Naive thymus-derived CD4-positive, alpha-beta T cell (primary cell): ENCODE measurements at places on chromosomes 7 and 10. TPM values are rescaled to one million over a fixed set of nuclear protein-coding genes. Genes with fewer than 3 reads are reported as not detected.
A peak's percentile ranks its signal among the peaks of the same experiment; 100 is the strongest.

DNA sequence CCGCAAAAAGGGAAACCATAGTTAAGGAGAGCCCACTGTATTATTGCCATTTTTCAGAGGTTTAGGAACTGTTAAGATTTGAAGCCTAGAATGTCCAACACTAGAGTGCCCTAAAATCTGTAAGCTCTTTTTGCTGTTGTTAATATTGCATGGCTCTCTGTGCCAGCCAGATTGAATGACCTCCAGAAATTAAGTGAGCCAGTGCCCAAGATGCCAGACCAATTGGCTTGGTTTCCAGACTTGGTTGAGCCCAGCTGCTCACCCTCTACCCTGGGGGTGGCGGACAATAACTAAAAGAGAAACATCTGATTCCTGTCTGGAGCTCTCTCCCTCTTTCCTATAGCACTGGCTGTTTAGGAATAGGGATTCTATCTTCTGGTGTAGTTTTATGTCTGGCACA, 340.1 kb downstream of the PHF14 start:
- H3K4me1 ChIP-seq: no peaks in the 10 kb centered on the region
- no peaks in the 10 kb centered on the region for H3K27me3 ChIP-seq
- H3K36me3 ChIP-seq: no peaks in the 10 kb centered on the region
- no peak overlapping the region for H3K4me3 ChIP-seq
- DNase-seq: no peak

RASSF4 gene
- total RNA-seq: 3.0 TPM

- DNase-seq: no peak
- H3K4me3 ChIP-seq: no peak overlapping the region
- H3K4me1 ChIP-seq: no peaks in the 10 kb centered on the region
- no peaks in the 10 kb centered on the region for H3K27me3 ChIP-seq
- no peak overlapping the region for H3K27ac ChIP-seq
- H3K36me3 ChIP-seq: no peaks in the 10 kb centered on the region
Observed at GRCh38 chr7:115844857-115845256, 185.7 kb downstream of the TFEC start.

SCRN1 gene
- 1.7 and 2.3 TPM in 2 replicates for total RNA-seq

- H3K36me3 ChIP-seq: no peaks in the 10 kb centered on the region
- no peak overlapping the region for H3K4me3 ChIP-seq
- no peak overlapping the region for H3K27ac ChIP-seq
- no peak for DNase-seq
- H3K4me1 ChIP-seq: no peaks in the 10 kb centered on the region
- H3K27me3 ChIP-seq: no peaks in the 10 kb centered on the region
Observed at GRCh38 chr7:135095450-135095849, 52.4 kb upstream of the TMEM140 start.

BMPER gene
- 0.44 TPM for total RNA-seq

GRCh38 chr10:99430116-99430450, 341 bp downstream of the GOT1 start:
- no peaks in the 10 kb centered on the region for H3K27me3 ChIP-seq
- H3K36me3 ChIP-seq: no peaks in the 10 kb centered on the region
- DNase-seq: no peak
- peak overlapping the region; percentile 81 for H3K4me3 ChIP-seq
- H3K27ac ChIP-seq: peak overlapping the region; percentile 76
- H3K4me1 ChIP-seq: peaks cover 9% of the 10 kb centered on the region

GRCh38 chr10:133159950-133160825, at the start of gene KNDC1:
TSS of gene KNDC1 (plus strand) at chr10:133160219. CDS start at chr10:133160468, 249 bp downstream.
- no peaks in the 10 kb centered on the region for H3K36me3 ChIP-seq
- H3K4me1 ChIP-seq: peaks cover 8% of the 10 kb centered on the region
- H3K4me3 ChIP-seq: no peak within 1 kb of the TSS
- no peak for DNase-seq
- no peak within 1 kb of the TSS for H3K27ac ChIP-seq

DNA sequence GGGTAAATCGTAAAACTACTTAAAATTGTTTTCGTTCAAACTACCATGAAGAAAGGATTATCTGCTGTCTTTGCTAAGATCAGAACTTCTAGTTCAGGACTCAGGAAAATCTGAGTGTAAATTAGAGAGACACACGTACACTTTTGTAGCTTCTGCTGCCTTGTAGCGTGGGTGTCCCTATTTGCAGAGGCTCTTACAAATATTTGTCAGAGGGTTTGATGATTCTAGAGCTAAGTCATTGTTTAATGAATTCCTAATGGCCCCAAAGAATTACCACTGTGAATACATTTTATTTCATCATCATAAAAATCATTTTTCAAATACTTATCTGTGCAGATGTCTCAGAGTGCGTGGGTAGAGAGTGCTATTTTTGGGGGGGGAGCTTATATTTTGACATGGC, 314.9 kb downstream of the LRMDA start:
- no peak overlapping the region for H3K27ac ChIP-seq
- no peak overlapping the region for H3K4me3 ChIP-seq
- no peaks in the 10 kb centered on the region for H3K36me3 ChIP-seq
- DNase-seq: no peak
- H3K27me3 ChIP-seq: no peaks in the 10 kb centered on the region

DNA sequence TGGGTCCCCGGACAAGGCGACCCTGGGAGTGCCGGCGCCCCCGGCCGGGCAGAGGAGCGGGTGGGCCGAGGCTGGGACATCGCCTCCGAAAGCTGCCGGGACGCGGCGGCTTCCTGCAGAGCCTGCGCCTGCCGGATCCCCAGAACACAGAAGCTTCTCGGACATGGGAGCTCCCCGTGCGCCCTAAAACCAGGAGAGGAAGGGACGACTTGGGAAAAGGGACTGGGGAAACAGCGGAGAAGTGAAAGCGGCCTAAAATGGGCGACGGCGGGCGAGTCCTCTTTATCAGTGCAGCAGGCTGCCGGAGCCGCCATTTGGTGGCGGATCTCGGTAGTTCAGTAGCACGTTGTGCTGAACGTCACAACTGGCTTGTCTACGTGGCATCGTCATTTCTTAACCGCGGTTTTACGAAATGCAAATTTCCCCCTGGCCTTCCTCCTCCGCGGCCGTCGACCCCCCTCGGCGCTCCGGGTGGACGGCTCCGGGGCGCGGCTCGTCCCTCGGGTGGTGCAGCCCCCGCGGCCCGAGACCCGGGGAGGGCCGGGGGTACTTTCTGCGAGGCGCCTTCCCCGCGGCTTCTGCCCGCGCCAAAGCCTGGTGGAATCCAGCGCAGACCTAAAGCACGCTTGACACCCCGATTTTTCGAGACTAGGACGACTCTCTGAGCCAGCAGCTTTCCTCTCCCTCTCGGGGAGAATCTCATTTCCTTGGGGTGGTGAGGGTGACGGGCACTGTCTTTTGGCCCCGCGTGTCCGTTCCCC, 9.9 kb upstream of the SPAG6 start:
- H3K27me3 ChIP-seq: peaks cover 47% of the 10 kb centered on the region
- peak overlapping the region; percentile 63 for H3K27ac ChIP-seq
- peaks cover 38% of the 10 kb centered on the region for H3K4me1 ChIP-seq
- H3K36me3 ChIP-seq: no peaks in the 10 kb centered on the region

NKX2-3 gene
- not detected in 2 replicates for total RNA-seq

DNA sequence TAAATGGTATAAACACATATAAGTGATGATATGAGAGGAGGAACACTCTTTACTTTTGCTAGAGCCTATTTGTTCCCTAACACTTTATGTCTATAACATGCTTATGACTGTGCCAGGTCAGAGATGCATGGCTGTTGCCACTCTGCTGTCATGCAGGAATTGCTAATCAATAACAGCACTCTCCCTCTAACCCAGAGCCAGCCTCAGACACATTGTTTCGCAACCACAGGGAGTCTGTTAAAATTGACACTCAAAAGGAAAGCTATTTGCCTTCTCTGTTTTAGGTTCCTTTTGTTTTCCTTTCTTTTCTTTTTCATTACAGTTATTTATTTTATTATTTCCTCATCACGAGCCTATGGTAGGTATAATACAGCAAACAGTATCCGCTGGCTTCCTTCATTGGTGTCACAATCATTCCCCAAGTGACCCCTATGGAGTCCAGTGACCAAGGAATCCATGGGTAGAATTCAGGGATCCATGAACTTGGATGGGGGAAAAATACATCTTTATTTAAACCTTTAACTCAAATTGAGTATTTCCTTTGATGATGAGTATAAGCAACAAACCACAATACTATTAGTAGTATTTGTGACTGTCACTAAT, 6.8 kb downstream of the PON2 start:
- H3K27me3 ChIP-seq: no peaks in the 10 kb centered on the region
- H3K4me1 ChIP-seq: no peaks in the 10 kb centered on the region
- no peaks in the 10 kb centered on the region for H3K36me3 ChIP-seq
- no peak overlapping the region for H3K4me3 ChIP-seq

GRCh38 chr7:23968791-23969190, 258.8 kb downstream of the STK31 start:
- H3K27ac ChIP-seq: no peak overlapping the region
- H3K27me3 ChIP-seq: no peaks in the 10 kb centered on the region
- H3K4me3 ChIP-seq: no peak overlapping the region
- H3K4me1 ChIP-seq: no peaks in the 10 kb centered on the region
- DNase-seq: no peak

GNGT1 gene
- not detected for total RNA-seq

- H3K36me3 ChIP-seq: no peaks in the 10 kb centered on the region
- H3K27me3 ChIP-seq: no peaks in the 10 kb centered on the region
- H3K4me1 ChIP-seq: no peaks in the 10 kb centered on the region
- no peak overlapping the region for H3K27ac ChIP-seq
Observed at GRCh38 chr7:2566890-2567678, 8.3 kb downstream of the IQCE start.

- H3K27ac ChIP-seq: no peak overlapping the region
- H3K4me3 ChIP-seq: no peak overlapping the region
- H3K4me1 ChIP-seq: no peaks in the 10 kb centered on the region
- DNase-seq: no peak
- no peaks in the 10 kb centered on the region for H3K36me3 ChIP-seq
- peaks cover 4% of the 10 kb centered on the region for H3K27me3 ChIP-seq
Observed at GRCh38 chr7:101179117-101179516, 976 bp downstream of the NAT16 start.

C10orf67 gene
- total RNA-seq: not detected

TRPV6 gene
- total RNA-seq: not detected

- no peak for DNase-seq
- no peaks in the 10 kb centered on the region for H3K27me3 ChIP-seq
- H3K27ac ChIP-seq: no peak overlapping the region
- H3K4me1 ChIP-seq: peaks cover 18% of the 10 kb centered on the region
- H3K36me3 ChIP-seq: no peaks in the 10 kb centered on the region
Observed at GRCh38 chr10:113047151-113047550, 97.1 kb downstream of the TCF7L2 start.

- H3K4me3 ChIP-seq: no peak overlapping the region
- H3K27me3 ChIP-seq: no peaks in the 10 kb centered on the region
- DNase-seq: no peak
- no peaks in the 10 kb centered on the region for H3K36me3 ChIP-seq
- H3K4me1 ChIP-seq: peaks cover 28% of the 10 kb centered on the region
Observed at GRCh38 chr7:55550010-55550663, 22.2 kb downstream of the VOPP1 start.

- H3K4me3 ChIP-seq: no peak overlapping the region
- no peaks in the 10 kb centered on the region for H3K4me1 ChIP-seq
- no peaks in the 10 kb centered on the region for H3K36me3 ChIP-seq
Observed at GRCh38 chr7:114519240-114519639, 104.6 kb downstream of the FOXP2 start.

GRCh38 chr10:59741583-59741982, 11.7 kb downstream of the MRLN start:
- no peak for DNase-seq
- no peak overlapping the region for H3K4me3 ChIP-seq
- no peaks in the 10 kb centered on the region for H3K36me3 ChIP-seq
- no peak overlapping the region for H3K27ac ChIP-seq
- H3K27me3 ChIP-seq: no peaks in the 10 kb centered on the region
- H3K4me1 ChIP-seq: no peaks in the 10 kb centered on the region

DNA sequence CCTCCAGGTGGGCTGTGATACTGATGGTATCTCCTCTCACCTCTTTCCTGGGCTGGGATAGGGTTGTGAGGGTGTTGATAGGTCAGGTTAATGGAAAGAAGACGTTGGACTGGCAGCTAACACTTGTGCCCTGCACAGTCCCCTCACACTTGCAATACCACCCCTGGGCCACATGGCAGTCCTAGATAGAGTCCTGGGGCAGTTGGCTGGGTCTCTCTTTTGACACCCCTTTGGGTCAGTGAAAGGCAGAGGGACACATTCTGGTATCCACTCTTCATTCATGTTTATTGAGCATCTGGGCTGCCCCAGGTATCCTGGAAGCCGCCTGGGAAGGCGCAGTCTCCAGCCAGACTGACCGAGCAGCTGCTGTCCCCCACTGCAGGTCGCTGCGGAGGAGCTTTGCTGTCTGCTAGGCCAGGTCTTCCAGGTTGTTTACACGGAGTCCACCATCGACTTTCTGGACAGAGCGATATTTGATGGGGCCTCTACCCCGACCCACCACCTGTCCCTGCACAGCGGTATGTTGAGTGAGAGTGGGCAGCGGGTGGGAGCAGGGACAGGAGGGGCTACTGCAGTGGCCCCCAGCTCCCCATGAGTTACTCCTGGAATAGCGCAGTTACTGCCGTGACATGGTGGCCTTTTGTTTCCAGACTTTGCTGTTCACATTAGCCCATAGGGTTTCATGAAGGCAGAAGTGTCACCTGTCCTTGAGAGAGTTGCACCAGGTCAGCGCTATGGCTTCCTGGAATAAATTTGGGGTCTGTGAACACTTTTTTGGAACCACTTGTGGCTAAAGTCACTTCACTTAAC, 19.1 kb downstream of the NACAD start:
- no peaks in the 10 kb centered on the region for H3K4me1 ChIP-seq
- H3K4me3 ChIP-seq: no peak overlapping the region
- DNase-seq: no peak
- peaks cover 92% of the 10 kb centered on the region for H3K36me3 ChIP-seq
- no peaks in the 10 kb centered on the region for H3K27me3 ChIP-seq

- H3K36me3 ChIP-seq: no peaks in the 10 kb centered on the region
- H3K4me1 ChIP-seq: no peaks in the 10 kb centered on the region
- H3K27me3 ChIP-seq: no peaks in the 10 kb centered on the region
- no peak for DNase-seq
Observed at GRCh38 chr10:11913079-11913641, 90.0 kb downstream of the PROSER2 start.

GRCh38 chr7:98877692-98878364, 504 bp upstream of the TRRAP start:
- H3K36me3 ChIP-seq: peaks cover 3% of the 10 kb centered on the region
- H3K27ac ChIP-seq: peak overlapping the region; percentile 88
- H3K4me1 ChIP-seq: peaks cover 14% of the 10 kb centered on the region
